ENCODE measurements at places on chromosomes 6 and 20.

GRCh38 chr20:52425701-52426100 is 234.1 kb upstream of the ZFP64 start:
- DNase-seq, result no peak

DNA sequence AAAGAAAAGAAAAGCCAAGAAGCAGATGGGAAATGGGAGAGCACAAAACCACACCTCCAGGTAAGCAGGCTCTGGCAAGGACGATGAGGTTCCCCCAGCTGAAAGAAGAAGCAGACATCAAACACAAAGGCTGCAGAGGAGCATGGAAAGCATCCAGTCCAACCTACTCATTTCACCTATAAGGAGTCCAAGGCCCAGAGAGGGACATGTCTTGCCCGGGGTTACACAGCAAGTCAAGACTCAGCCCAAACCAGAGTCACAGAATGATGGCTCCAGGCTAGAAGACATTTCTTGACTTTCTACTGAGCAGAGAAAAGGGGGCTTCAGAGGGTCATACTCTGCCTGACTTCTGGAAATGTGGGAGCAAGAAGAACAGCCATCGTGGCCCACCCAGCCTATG is 45.6 kb upstream of the FOXP4 start:
- no peak for DNase-seq

- no peak for DNase-seq
Measured at GRCh38 chr6:55536391-55536956, 42.5 kb downstream of the HMGCLL1 start.

DNA sequence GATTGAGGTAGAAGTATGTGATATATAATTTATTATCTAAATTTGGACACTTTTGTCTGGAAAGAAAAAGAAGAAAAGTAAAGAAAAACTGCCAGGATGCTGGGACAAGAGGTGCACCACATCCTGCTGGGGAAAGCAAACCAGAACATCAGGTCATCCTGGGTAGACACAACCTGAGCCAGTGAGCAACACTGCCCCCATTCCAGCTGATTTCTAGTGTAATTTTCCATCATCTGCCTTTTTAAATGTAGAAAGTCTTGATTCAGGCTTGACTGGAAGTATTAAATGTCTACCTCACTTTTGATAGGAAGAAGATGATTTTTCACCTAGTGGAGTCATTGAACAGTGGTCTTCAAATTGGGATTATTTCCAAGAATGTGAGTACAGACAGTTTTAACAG is 1164.5 kb upstream of the CITED2 start:
- DNase-seq, result no peak

DNA sequence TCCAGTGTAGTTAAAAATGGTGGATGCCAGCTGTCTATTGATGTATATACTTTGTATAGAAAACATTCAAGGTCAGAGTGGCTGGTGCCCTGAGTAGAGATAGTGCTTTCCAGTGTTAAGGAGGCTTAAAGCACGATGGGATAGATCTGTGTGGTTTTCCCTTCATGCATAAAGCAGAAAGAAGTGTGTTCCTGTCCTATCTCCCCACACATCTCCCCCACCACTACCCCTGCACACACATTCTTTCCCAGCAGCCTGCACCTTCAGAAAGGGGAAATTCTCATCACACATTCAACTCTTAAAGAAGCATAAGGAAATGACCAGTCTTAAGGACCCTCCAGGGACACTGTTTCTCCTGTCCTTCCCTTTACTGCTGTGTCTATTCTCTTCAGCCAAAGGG is 221.7 kb upstream of the TAB2 start:
- no peak for DNase-seq

DNA sequence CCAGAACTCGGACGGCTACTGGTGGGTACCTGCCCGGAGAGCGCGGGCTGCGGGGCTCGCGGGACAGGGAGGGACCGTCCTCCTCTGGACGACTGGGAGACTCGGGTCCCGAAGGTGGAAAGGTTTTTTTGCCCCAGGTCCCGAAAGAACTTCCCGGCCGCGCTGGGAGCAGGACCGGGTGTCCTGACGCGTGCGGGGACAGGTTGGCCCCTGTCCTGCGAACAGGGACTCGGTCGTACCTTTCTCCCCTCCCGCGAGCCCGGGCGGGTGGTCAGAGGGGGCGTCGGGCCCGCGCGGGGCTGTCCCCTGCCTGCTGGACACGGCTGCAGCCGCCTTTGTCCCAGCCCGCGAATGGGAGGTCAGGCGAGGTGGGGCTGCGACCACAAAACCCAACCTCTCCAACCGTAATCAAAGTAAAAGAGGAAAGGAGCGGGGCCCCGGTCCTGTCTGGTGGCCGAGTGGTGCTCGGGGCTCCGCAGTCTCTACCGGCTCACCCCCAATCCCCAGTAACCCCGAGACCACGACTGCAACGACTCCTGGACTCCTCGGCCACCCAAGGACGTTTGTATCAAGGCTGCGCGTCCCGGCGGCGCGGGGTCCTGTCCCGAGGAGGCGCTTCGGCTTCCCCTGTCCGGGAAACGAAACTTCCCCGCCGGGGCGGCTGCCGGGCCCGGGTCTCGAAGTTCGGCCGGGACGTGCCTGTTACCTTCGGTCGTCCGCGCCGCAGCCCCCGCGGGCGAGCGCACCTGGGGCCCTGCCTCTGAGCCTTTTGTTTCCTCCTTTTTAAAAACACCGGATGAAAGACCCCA is 798 bp downstream of the DSP start:
- no peak for DNase-seq

DNA sequence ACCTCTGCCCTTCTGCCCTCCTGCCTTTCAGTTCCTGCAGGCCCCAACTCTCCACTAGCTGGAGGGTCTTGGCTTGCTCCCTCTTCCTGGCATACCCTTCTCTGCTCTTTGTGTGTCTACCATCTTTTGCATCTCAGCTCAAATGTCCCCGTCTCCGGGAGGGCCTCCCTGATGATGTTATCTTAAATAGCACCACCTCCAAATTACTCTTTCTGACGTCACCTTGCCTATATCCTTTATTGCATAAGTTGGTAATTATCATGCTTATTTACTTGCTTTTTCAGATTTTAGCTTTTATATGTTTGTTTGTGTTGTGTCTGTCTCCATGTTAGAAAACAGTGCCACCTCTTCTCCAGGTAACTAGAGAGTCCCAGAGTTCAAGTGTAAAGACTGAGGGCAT is 36.0 kb upstream of the FYN start:
- no peak for DNase-seq

DNA sequence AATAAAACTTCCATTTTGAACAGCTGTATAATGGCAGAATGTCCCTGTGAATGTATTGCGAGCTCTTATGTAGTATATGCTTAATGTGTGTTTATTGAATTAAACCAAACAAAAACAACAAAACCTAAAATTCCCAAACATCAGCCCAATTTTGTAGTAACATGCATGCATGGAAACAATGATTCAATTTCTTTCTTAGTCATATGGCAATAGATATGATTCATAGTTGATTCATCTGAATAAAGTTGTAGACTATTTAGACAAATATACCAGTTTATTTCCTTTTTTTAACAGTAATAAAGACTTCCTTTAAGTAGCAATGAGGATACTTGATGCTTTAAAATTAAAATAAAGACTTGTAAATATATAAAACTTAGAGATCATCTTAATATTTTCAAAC is 670.6 kb downstream of the CD109 start:
- DNase-seq, result no peak

- DNase-seq, result no peak
Measured at GRCh38 chr20:24610341-24611115, 141.1 kb downstream of the SYNDIG1 start.

- DNase-seq, result no peak
Measured at GRCh38 chr6:134684423-134684795, 265.5 kb downstream of the ALDH8A1 start.

- DNase-seq, result no peak
Measured at GRCh38 chr6:147248859-147249258, 44.6 kb downstream of the STXBP5 start.

DNA sequence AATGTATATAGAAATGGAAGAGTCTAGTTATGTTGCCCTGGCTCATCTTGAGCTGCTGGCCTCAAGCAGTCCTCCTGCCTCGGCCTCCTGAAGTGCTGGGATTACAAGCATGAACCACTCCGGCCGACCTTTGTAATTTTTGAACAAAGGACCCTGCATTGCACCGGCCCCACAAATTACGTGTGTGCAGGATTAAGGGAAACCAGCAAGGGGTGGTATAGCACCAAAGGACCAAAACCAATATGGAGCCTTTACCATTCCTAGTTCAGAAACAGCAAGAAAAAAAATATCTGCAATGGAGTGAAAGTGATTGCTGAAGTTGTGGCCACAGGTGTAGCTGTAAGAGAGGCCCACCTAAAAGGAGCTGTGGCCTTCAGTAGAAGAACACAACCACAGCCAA is 8.2 kb upstream of the TRERF1 start:
- no peak for DNase-seq

- DNase-seq, result no peak
Measured at GRCh38 chr6:161458201-161458951, 184.5 kb upstream of the AGPAT4 start.

- DNase-seq, result no peak
Measured at GRCh38 chr6:19869464-19869863, 32.3 kb downstream of the ID4 start.

GRCh38 chr20:45507011-45507820 is 8.2 kb downstream of the SPINT3 start:
- DNase-seq, result no peak

DNA sequence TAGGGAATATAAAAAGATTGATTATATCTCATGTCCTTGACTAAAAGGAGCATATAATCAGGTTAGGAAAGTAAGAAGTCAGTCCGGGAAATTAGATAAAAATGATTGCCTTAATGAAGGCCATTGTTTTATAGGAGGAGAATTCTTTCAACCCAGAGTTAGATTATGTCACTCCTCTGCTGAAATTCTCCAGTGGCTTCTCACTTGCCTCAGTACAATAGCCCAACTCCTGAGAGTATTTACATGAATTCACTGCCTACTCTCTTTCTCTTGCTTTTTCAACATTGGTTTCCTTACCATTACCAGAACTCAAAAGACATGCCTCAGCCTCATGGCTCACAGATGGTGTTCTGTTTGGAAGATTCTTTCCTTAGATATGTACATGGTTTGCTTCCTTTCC is 114.9 kb downstream of the EPHA7 start:
- DNase-seq, result no peak

GRCh38 chr6:27591699-27592480 is 119.0 kb upstream of the ZNF184 start:
- peak; percentile 25 for DNase-seq

DNA sequence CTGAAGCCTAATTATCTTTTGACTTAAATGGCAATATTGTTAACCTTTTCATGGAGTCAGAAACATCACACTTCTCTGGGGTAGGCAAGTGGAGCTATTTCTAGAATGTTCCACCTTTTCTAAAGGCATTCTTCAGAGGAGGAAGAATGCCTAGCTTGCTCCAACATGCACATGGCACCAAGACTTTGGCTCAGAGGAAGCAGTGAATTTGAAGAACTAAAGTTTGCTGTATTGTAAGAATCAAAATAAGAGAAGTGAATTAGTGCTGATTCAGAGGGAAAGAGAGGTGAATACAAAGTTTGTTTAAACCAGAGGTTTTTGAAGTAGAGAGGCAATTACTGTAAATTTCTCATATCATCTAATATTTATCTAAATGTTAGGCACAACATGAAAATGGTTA is 92.2 kb downstream of the SOBP start:
- no peak for DNase-seq

- DNase-seq, result no peak
Measured at GRCh38 chr6:43052842-43053544, 658 bp downstream of the CUL7 start.

DNA sequence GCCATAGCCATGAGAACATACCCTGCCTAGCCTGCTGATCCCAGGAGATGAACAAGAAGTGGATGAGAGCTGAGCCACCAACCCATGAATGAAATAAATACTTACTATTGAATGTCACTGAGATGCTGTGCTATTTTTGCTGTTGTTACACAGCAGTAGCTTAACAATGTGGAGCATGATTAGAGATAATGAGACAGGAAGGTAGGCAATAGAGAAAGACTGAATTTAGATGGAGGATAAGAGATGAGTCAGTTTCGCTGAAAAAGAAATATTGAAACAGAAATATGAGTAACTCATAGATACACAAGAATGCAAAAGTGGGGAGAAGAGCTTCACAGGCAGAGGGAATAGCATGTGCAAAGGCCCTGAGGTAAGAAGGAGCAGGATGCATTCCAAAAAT is 94.9 kb upstream of the TOP1 start:
- no peak for DNase-seq

- peak; percentile 21 for DNase-seq
Measured at GRCh38 chr6:97925504-97925903, 642.5 kb upstream of the MMS22L start.

- DNase-seq, result peak; percentile 86
Measured at GRCh38 chr20:12925210-12925755, 83.5 kb upstream of the SPTLC3 start.

- DNase-seq, result no peak
Measured at GRCh38 chr6:11978169-11978987, 33.7 kb upstream of the HIVEP1 start.

DNA sequence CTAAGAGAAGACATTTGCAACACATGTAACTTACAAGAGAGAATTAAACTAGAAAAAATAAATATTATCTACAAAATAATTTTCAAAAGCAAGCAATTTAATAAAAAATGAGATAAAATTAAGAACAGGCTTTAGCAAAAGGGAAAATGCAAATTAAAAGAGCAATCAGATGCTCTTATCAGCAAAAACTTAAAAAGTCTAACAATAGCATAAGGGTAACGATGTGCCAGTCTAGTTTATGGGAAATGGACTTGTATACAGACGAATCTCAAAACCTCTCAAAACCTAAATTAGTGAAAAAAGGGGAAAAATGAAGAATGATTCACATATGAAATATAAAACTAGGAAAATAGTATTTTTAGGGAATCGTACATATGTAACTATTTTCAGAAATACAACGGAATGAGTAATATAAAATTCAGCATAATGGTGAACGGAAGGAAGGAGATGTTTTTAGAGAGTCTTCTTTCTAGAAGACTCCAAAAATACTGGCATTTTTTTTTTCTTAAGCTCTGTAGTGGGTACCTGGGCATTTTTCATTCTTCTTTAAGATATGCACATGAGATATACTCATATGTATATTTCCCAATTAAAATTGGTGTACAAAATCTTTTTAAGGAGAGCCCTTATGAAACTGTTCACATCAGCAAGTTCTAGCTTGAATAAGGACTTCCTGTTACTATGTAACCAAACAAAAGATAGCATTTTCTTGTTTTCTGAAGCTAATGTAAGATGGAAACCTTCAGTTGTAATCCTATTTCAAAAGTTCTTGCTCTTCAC is 927 bp upstream of the MANEA start:
- no peak for DNase-seq

GRCh38 chr6:490251-491037 is 98.9 kb downstream of the IRF4 start:
- no peak for DNase-seq

GRCh38 chr20:36462440-36463211 is 78.7 kb upstream of the MYL9 start:
- no peak for DNase-seq

DNA sequence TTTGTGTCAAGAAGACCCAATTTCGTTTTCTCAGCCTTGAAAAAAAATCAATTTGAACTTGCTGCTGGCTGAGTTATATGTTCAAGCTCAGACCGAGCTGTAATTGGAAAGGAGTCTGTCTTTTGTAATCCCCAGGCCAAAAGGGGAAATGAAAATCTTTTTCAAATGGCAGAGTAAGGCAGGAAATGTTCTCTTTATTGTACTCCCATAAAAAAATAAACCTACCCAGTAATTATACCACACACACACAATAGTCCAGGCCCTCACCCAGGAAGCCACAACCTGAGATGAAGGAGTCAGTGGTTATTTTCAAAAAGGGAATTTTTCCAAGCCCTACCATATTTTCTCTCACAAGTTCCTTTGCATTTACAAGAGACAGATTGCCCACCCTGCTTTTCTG is 45.3 kb downstream of the CLIC5 start:
- DNase-seq, result no peak

All from NCI-H345 (cell line).